ENCODE measurements at places on chromosomes 2 and 18. TPM values are rescaled to one million over a fixed set of nuclear protein-coding genes. Genes with fewer than 3 reads are reported as not detected.

Gene NLRC4
- 0.54 TPM for total RNA-seq

Gene B3GNT7
- 2.7 TPM for total RNA-seq

Gene GPR155
- total RNA-seq = 13.7 TPM

Gene CASP8
- total RNA-seq = 15.7 TPM

Gene TNFAIP6
- 1.9 TPM for total RNA-seq

Gene RGPD5
- total RNA-seq = 16.2 TPM

Gene CKAP2L
- not detected for total RNA-seq

Gene CRYGC
- total RNA-seq = not detected

Gene VIT
- 19.8 TPM for total RNA-seq

DNA sequence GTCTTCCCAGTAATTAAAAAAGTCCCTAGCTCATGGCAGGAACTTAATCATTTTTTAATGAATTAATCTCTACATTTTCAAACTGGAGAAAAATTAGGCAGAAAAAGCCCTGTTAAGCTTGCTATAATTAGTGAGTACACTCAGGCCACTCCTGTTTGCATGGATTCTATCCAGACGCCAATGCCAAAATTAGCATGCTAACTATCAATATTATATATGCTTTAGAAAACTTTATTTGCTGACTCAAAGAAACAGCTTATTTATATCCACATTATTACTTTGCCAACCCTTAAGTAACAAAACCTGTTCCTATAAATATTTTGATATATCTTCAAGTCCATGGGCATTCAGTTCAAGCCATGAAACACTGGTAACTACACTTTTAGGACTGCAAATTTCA is 90.9 kb downstream of the SMC6 start:
- no peak for DNase-seq
- no peaks in the 10 kb centered on the region for H3K36me3 ChIP-seq
- no peaks in the 10 kb centered on the region for H3K27me3 ChIP-seq
- H3K4me1 ChIP-seq = peaks cover 2% of the 10 kb centered on the region

DNA sequence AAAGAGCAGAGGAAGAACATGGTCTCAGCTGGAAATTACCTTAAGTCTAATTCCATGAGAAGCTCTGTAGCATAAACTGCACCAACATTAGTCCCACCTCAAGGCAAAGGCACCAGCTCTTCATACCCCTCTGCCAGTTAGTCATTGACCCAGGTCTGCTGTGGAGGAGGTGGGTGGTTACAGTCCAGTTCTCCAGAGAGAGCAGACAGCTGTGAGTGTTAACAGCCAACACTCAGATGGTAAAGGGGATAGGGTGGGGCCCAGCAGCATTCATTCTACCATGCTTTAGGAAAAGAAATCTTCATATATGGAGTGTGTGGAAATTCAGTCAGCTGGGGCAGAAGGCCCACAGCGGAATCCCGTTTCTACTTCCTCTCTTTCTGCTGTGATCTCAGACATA is 159.7 kb upstream of the FBXO11 start:
- no peaks in the 10 kb centered on the region for H3K27me3 ChIP-seq
- H3K27ac ChIP-seq = no peak overlapping the region
- no peak for DNase-seq
- no peaks in the 10 kb centered on the region for H3K4me1 ChIP-seq
- H3K36me3 ChIP-seq = no peaks in the 10 kb centered on the region

- peaks cover 12% of the 10 kb centered on the region for H3K4me1 ChIP-seq
- no peak overlapping the region for H3K4me3 ChIP-seq
- no peak overlapping the region for H3K27ac ChIP-seq
- no peaks in the 10 kb centered on the region for H3K36me3 ChIP-seq
- peak; percentile 16 for DNase-seq
- no peaks in the 10 kb centered on the region for H3K27me3 ChIP-seq
These were observed 260.0 kb downstream of the TNS1 start for GRCh38 chr2:217742841-217743240.

- H3K27me3 ChIP-seq = no peaks in the 10 kb centered on the region
- H3K36me3 ChIP-seq = no peaks in the 10 kb centered on the region
- no peak for DNase-seq
- H3K27ac ChIP-seq = no peak overlapping the region
- no peak overlapping the region for H3K4me3 ChIP-seq
These were observed 2.8 kb downstream of the PRKCE start for GRCh38 chr2:45654250-45654649.

- H3K4me1 ChIP-seq = peaks cover 23% of the 10 kb centered on the region
- no peak overlapping the region for H3K4me3 ChIP-seq
These were observed 111.1 kb downstream of the ZNF532 start for GRCh38 chr18:58975781-58976180.

GRCh38 chr2:73969356-73969755 is 15.4 kb upstream of the TET3 start:
- DNase-seq = no peak
- H3K4me3 ChIP-seq = no peak overlapping the region
- H3K36me3 ChIP-seq = no peaks in the 10 kb centered on the region

GRCh38 chr18:6249170-6249569 is 165.5 kb downstream of the L3MBTL4 start:
- no peaks in the 10 kb centered on the region for H3K27me3 ChIP-seq
- no peak overlapping the region for H3K4me3 ChIP-seq
- no peak overlapping the region for H3K27ac ChIP-seq
- peaks cover 2% of the 10 kb centered on the region for H3K4me1 ChIP-seq

DNA sequence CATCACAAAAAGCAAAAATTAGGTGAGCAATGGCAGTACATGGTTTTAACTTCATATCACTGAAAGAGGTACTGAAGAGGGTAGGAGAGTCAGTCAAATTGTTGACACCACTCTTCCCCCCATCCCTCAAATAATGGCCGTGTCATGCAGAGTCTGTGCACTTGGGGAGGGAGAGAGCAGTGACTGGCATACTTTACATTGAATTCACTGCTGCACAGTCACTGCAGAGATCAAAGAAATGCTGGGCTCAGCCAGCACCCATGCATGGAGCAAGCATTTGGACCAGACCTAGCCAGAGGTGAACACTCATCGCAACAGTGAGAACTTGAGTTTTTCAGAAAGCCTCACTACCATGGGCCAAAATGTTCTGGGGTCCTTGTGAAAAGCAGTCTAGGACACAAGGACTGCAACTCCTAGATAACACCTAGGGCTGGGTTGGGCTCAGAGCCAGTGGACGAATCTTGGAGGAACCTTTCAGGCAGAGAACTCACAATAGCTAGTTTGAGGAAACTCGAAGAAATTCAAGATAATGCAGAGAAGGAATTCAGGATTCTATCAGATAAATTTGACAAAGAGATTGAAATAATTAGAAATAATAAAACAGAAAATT is 112.9 kb downstream of the NR4A2 start:
- H3K36me3 ChIP-seq = no peaks in the 10 kb centered on the region
- H3K27ac ChIP-seq = no peak overlapping the region
- no peak for DNase-seq

DNA sequence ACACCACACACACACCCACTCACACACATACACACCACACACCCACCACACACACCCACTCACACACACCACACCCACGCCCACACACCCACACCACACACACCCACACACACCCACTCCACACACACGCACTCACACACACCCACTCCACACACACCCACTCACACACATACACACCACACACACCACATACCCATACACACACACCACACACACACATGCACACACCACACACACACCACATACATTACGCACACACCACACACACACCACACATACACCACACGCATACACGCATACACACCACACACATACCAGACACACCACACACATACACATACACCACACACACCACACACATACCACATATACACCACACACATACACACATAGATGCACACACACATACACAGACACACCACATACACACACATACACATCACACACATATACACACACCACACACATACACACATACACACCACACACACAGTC is 37.9 kb downstream of the MCFD2 start:
- DNase-seq = no peak
- no peaks in the 10 kb centered on the region for H3K36me3 ChIP-seq
- H3K4me1 ChIP-seq = peaks cover 50% of the 10 kb centered on the region

DNA sequence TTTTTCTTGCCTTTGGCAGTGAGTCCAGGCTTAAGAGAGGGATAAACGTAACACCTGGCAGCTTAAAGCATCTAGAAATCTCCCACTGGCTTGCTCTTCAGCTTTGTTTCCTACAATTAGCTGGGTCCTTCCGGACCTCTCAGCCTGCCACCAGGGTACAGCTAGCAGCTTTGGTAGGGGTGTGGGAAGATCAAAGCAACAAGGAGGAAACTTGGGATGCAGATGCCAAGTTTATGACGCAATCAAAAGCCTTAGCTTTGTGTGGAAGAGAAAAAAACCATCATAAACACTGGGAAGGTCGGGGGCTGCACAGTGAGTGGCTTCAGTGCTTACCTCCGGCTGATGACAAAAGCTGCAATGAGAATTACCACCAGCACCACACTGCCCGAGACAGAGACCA is 116.9 kb downstream of the EPHA4 start:
- DNase-seq = no peak
- no peak overlapping the region for H3K27ac ChIP-seq
- H3K4me1 ChIP-seq = peaks cover 6% of the 10 kb centered on the region
- H3K4me3 ChIP-seq = no peak overlapping the region
- H3K27me3 ChIP-seq = no peaks in the 10 kb centered on the region
- H3K36me3 ChIP-seq = peaks cover 3% of the 10 kb centered on the region

DNA sequence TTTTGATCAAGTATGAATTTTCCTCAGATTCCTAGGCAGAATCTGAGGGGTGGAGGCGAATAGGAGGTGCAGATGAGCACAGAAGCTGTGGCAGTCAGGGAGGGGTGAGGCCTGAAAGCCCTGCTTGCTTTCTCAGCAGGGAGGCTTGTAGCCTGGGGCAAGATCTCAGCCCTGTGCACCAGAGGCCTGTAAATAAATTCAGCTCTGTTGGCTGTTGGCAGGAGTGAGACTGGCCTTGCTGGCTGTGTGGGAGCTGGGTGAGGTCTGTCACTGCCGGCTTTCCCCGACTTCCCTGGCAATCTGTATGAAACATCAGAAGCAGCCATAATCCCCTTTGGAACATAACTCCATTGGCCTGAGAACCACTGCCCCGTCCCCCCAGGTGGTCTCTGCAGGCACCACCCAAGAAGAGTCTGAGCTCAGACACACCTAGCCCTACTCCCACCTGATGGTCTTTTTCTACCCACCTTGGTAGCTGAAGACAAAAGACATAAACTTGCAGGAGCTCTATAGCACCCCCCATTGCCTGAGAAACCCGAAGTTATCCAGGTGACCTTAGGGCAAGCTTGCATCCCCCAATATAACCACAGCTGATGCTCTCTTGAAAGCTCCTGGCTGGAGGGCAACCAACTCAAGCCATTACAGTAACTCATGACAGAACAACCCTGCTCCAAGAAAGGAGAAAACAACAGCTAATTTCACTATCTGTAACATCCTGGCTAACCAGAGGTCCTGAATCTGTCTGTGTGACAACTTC is 32.3 kb downstream of the EVA1A start:
- no peak overlapping the region for H3K27ac ChIP-seq
- no peaks in the 10 kb centered on the region for H3K4me1 ChIP-seq
- H3K36me3 ChIP-seq = no peaks in the 10 kb centered on the region
- DNase-seq = no peak
- no peaks in the 10 kb centered on the region for H3K27me3 ChIP-seq

- no peak overlapping the region for H3K4me3 ChIP-seq
- no peak overlapping the region for H3K27ac ChIP-seq
- no peak for DNase-seq
- H3K27me3 ChIP-seq = no peaks in the 10 kb centered on the region
These were observed 13.1 kb downstream of the ASPRV1 start for GRCh38 chr2:69948032-69948962.

DNA sequence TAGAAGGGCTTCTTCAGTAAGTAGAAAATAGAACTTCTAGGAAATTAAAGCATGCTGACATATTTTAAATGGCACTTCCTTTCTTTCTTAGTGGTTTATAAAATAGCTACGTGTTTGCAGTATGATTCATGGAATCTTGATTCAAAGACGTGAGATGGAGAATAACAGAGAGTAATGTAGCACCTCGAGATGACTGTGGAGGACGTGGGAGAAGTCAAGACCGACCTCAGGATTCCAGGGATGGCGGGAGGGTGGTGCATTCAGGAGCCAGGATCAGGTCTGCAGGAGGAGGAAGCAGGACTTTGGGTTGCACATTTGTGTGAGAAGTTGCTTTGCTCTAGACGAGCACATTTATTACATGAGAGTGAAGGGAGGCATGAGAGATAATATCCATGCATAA is 56.0 kb downstream of the DCDC2C start:
- no peak overlapping the region for H3K4me3 ChIP-seq
- no peaks in the 10 kb centered on the region for H3K27me3 ChIP-seq
- H3K36me3 ChIP-seq = no peaks in the 10 kb centered on the region
- H3K4me1 ChIP-seq = no peaks in the 10 kb centered on the region
- DNase-seq = no peak

GRCh38 chr2:49068613-49069012 is 85.7 kb downstream of the FSHR start:
- no peaks in the 10 kb centered on the region for H3K27me3 ChIP-seq
- H3K4me3 ChIP-seq = no peak overlapping the region
- no peaks in the 10 kb centered on the region for H3K36me3 ChIP-seq
- H3K4me1 ChIP-seq = no peaks in the 10 kb centered on the region

DNA sequence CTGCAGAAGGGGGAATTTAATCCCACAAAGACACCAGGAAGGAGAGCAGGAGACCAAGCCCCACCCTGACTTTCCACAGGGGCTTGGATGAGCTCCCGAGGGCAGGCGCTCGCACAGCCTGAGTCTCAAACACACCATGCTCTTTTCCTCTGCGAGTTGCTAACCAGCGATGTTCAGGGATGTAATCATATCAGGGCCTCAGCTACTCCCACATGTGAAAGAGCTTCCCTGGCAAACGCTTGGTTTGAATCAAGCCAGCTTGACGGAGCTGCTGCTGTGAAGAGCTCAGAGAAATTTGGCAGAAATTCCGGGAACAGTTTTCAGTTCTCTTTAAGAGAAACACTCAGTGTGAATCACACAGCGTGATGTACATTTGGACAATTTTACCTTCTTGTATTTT is 385.8 kb downstream of the GALR1 start:
- no peak for DNase-seq
- H3K27ac ChIP-seq = no peak overlapping the region
- no peaks in the 10 kb centered on the region for H3K4me1 ChIP-seq
- no peaks in the 10 kb centered on the region for H3K27me3 ChIP-seq

GRCh38 chr18:5158172-5158571 is 38.9 kb downstream of the AKAIN1 start:
- no peaks in the 10 kb centered on the region for H3K27me3 ChIP-seq
- H3K4me1 ChIP-seq = no peaks in the 10 kb centered on the region
- no peak for DNase-seq
- no peak overlapping the region for H3K27ac ChIP-seq

DNA sequence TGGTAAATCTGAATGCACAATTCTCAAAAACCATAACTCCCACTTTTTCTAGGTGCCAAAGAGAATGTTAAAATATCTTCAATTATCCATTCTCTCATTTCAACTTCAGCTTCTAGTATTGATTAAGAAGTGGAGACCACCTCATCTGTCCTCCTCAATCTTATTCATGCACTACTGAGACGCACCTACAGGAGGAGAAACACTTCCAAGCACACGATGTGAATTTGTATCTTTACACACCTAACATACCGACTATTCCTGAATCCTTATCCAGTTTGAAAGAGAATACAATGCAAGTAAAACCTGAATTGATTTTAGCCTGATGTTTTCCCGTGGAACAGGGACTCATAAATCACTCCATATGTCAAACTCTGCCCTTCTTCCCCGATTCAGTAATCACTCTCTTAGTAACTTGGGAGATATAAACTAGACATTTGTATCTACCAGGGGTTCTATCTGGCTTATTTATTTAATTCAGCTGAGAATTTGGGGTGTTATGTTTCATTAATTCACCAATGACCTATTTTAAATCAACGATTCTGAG is 101.0 kb downstream of the MREG start:
- no peak overlapping the region for H3K4me3 ChIP-seq
- H3K27me3 ChIP-seq = no peaks in the 10 kb centered on the region
- H3K27ac ChIP-seq = no peak overlapping the region
